Stimulated activated CD4-positive, alpha-beta T cell treated with anti-CD3 and anti-CD28 coated beads, Interleukin-2, amount 100 ng/mL, for 24 hours (primary cell): ENCODE measurements at places on chromosomes 7 and 10.

DNA sequence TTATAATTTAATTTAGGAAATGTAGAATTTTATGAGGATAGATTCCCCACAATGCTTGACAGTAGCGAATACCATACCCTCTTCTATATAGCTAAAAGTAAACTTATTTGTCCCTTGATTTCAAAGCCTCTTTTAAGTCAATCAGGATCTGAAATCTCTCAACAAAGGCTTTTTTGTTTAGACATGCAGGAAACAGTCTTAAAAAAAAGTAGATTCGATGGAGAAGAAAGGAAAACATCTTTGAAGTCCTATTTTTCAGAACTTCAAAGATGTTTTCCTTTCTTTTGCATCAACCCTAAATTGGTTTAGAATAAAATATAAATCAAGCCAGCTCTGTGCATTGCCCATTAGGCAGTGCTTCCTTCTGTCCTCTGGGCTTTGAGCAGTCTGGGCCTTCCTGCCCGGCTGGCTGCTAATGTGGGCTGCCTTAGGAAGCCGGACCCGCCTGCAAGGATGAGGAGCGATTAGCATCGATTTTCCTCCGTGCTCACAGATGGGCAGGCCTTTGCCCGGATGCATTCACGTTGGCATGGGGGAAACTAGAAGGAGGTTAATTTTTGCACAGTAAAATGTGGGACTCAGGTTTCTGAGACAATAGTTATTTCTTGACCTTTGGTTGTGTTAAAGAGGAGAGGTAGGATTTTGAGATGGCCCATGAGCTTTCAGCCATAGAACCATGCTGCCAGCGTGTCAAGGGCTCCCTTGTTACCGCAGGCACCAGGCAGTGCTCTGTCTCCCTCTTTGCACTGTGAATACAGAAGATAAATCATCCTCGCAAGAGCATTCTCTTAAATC is 15.5 kb downstream of the MSRB2 start:
- DNase-seq, result no peak

GRCh38 chr7:158410720-158411119 is 176.9 kb downstream of the PTPRN2 start:
- DNase-seq, result no peak

- no peak for DNase-seq
These were observed 436.7 kb downstream of the AUTS2 start for GRCh38 chr7:70034999-70035398.

DNA sequence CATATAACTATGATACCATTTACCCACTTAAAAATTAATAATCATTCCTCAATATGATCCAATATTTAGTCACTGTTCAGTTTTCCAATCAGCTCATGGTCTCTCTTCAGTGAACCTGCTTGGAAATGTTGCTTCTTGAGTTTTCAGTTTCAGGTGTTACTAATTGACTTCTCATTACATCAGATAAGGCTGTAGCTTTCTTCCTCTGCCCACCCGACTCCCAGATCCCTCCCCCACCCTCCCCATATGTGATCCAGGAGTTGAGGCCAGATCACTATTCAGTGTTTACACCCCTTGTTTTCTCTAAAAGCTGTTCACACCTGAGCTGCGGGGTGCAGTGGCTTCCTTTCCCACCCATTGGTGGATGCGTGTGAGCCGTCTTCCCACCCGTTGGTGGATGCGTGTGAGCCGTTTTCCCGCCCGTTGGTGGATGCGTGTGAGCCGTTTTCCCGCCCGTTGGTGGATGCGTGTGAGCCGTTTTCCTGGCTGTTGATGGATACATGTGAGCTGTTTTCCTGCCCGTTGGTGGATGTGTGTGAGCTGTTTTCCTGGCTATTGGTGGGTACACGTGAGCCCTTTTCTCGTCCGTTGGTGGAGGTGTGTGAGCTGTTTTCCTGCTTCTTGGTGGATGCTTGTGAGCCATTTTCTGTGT is 3.2 kb upstream of the MTG1 start:
- DNase-seq, result no peak

DNA sequence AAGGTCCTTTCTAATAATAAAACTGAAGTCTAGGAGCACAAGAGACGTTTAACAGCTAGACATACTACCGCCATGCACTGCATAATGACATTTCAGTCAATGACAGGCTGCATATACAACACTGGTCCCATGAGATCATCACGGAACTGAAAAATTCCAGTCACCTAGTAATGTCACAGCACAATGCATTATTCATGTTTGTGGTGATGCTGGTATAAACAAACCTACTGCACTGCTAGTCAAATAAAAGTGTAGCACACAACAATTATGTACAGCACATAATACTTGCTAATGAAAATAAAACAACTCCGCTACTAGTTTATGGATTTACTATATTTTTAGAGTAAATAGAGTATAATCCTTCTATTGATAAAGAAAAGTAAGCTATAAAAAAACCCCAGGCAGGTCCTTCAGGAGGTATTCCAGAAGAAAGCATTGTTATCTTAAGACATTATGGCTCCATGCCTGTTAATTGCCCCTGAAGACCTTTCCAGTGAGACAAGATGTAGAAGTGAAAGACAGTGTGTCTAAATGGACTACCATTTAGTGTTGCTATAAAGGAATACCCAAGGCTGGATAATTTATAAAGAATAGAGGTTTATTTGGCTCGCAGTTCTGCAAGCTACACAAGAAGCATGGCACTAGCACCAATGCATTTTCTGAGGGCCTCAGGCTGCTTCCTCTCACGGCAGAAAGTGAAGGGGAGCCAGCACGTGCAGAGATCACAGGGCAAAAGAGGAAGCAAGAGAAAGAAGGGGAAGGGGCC is 47.1 kb downstream of the HIBADH start:
- no peak for DNase-seq

- no peak for DNase-seq
These were observed 26.5 kb downstream of the VWA2 start for GRCh38 chr10:114265392-114266053.

- DNase-seq, result no peak
These were observed 50.0 kb upstream of the KMT2E start for GRCh38 chr7:104963991-104964385.

DNA sequence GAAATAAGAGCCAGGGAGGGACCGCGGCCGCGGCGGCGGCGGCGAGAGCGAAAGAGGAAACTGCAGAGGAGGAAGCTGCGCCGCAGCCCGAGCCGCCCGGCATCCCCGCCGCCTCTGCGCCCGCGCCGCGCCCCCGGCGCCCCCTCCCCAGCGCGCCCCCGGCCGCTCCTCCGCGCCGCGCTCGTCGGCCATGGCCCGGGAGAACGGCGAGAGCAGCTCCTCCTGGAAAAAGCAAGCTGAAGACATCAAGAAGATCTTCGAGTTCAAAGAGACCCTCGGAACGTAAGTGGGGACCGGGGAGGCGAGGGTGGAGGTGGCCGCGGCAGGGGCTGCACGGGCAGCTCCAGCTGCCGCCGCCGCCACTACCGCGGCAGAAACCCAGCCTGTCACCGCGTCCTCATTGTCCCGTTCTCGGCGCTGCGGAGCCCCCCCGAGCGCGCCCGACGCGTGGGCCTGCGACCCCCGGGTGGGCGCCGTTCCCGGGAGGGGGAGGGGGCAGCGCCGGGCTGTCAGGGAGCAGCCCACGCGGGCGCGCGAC is 351 bp downstream of the CAMK1D start:
- DNase-seq, result no peak

GRCh38 chr10:44032216-44032615 is 352.7 kb downstream of the CXCL12 start:
- DNase-seq, result no peak

DNA sequence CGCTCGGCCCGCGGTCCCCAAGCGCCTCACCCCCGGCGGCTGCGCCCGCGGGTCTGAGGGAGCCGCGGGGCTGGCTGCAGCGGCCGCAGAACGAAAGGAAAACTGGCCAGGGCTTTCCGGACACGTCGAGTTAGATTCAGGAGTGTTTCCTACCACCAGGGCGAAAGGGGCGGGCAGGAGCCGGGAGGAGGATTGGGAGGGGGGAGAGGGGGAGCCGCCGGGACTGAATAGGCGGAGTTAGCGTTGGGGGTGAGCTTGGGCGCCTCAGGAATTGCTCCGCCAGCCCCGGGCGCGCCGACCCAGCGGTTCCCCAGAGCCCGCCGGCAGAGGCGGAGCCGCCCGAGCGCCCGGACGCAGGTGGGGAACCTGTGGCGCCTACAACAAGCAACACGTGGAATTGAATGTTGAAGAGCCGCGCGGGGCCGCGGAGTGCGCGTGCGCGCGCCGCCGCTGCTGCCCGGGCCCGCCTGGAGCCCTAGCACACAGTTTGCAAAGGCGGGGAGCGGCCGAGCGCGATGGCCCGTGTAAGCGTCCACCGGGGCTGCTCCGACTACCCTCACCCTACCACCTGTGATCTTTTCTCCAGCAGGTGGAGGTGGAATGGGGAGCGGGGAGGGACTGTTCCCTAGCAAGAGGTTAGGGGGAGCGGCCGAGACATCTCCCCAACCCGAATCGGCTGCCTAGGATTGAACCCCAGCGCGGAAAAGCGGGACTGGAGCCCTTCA is at the start of gene CADPS2:
Gene CADPS2 (minus strand): TSS at position 104 of the 725 bp plus-strand sequence. CDS start 123 bp downstream, outside the sequence.
- peak; percentile 24 for DNase-seq

- no peak for DNase-seq
These were observed 432.9 kb downstream of the GATA3 start for GRCh38 chr10:8487346-8487745.

- no peak for DNase-seq
These were observed 10.8 kb downstream of the CREB5 start for GRCh38 chr7:28423112-28423511.

DNA sequence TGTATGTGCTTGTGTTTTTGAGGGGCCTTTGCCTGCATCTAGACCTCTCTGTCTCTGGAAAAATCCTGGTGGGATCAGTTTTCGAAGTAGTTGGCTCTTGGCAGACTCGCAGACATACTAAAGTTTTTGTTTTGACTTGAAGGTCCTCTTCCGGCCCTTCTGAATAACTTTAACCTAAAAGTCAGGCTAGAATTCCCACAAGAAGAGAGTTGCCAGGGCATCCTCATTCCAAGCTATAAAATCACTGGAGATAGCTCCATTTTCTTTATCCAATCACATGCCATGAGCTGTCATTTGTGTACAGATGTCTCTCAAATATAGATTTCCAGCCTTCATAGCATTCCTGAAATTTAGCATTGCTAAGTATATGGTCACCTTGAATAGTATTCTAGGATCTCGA is 967.8 kb downstream of the LRMDA start:
- no peak for DNase-seq

DNA sequence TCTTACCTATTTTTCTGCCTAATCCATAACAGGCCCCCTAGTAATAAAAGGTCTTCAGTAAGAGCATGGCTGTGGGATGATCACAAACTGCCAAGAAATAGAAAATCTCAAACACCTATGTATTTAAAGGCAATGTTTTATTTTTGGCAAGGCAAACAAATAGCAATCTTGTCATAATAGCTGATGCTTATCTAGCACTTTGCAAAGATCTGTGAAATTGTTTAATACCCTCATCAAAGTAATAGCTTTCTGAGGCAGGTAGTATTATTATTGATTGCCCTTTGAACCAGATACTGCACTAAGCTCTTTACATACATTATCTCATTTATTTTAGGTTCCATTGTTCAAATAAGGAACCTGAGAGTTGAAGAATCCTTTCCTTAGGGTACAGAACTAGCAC is 1.6 kb upstream of the CADPS2 start:
- DNase-seq, result no peak

DNA sequence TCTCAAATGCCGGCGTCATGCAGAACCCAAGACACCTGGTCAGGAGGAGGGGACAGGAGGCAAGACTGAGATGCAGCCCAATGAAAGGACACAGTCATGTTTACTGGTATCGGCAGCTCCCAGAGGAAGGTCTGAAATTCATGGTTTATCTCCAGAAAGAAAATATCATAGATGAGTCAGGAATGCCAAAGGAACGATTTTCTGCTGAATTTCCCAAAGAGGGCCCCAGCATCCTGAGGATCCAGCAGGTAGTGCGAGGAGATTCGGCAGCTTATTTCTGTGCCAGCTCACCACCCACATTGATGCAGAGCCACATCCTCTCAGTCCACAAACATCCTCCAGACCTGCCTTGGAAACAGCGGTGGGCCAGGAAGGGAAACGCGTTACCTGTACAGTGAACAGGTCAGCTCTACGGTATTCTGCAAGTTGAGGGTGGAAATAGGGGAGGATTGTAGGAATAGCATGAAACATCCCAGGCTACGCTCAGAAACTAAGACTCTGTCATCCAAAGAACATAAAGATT is 133.1 kb upstream of the PRSS1 start:
- no peak for DNase-seq

DNA sequence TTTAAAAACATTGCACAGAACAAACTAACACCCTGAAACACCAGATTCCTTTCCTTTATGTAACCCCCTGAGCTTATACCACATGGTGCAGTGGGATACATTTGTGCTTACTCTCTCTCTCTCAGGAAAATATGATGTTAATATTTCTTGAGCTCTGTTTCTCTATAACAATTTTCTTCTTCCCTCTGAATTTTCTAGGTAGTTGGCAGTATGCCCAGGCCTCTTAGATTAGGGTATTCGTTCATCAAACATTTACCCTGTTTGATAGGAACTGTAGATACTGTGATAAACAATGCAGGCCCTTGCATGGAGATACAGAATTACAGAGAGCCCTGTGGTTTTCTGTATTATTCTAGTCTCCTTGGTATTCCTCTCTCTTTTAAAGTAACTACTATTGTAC is 567.8 kb downstream of the IPMK start:
- no peak for DNase-seq

GRCh38 chr7:81957517-81957916 is 187.7 kb upstream of the HGF start:
- DNase-seq, result no peak

GRCh38 chr7:84060000-84060399 is 134.6 kb downstream of the SEMA3A start:
- no peak for DNase-seq

GRCh38 chr10:71394926-71395562 is 1.7 kb upstream of the CDH23 start:
- DNase-seq, result no peak

GRCh38 chr10:31508882-31509281 is 189.9 kb downstream of the ZEB1 start:
- no peak for DNase-seq

DNA sequence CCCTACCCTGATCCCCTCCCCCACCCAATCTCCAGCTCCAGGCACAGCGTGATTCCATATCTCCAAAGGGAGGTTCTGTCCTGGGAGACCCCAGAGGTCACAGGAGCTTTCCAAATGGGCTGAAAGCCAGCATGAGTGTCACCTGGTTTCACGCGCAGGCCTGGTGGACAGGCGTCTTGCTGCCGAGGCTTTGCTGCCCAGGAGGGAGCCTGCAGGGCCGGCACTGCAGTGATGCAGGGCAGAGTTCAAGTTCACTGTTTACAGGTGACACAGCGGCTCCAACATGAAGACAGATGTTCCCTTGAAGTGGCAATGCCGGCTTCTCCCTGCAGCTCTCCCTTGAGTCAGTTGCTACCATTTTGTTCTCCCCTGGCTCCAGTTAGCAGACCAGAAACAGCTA is 104.3 kb downstream of the TCERG1L start:
- no peak for DNase-seq
